B cell (primary cell): ENCODE measurements at places on chromosomes 4 and X. TPM values are rescaled to one million over a fixed set of nuclear protein-coding genes. Genes with fewer than 3 reads are reported as not detected.
A peak's percentile ranks its signal among the peaks of the same experiment; 100 is the strongest.

DNA sequence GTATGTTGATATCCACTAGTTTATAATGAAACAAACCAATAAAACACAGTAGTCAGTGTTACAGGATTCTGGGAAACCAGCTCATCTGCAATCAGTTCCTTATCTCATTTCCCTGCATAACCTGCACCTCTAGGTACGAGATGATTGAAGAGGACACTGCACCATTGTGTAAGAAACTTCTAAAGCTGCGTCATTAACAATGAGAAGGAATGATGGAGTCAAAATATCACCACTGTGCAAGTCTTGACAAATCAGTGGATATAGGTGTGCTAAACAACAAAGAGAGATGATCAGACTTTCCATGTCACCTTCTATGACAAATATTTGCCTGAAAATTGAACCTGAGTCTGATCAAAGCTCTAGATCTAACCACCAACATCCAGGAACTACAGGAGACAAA, 40.7 kb upstream of the DHX15 start:
- no peak for DNase-seq

The PPARGC1A gene
- polyA plus RNA-seq, result not detected in 2 replicates

DNA sequence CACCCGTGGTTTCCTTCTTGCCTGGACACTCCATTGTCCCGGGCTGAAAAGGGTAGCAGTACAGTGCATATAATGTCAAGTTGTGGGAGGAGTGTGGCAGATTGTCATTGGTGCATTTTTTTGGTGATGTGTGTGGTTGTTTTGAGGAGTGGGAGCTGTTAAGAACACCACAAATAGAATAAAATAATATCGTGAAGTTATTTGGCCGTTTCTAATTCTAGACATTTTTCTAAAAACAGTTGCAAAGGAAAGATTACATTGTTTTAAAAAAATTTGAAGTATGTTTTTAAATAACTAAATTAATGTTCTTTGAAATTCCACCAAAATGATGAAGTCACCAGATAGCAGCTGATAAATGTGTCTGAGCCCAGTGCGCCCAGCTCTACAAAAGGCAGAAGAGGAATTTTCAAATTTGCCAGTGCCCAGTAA, 1.3 kb downstream of the PKD2 start:
- peak; percentile 8 for DNase-seq

- DNase-seq, result no peak
Measured at GRCh38 chr4:144648042-144648441, 2.1 kb downstream of the HHIP start.

GRCh38 chr4:128630871-128631270, 178.6 kb upstream of the JADE1 start:
- DNase-seq, result no peak

DNA sequence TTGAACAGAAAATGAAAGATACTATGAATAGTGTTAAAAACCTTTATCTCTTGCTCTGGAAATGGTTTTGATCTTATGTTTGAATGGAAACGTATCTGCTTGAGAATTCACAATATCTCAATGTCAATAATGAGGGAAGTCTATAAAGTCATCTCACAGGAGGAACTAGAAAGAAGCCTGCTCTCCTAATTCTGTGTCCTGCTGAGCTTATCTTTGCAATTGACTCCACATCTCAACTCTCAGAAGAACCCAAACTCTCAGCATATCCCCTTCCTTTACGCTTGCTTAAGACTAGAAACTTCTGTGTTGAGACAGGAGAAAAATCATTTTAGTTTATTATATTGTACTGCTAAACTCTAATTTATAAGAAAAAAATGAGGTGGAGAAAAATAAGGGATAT, 8.3 kb upstream of the PF4V1 start:
- no peak for DNase-seq

The SORBS2 gene
- 0.56 and 0.89 TPM in 2 replicates for polyA plus RNA-seq
